CD4-positive, alpha-beta T cell (primary cell): ENCODE measurements at places on chromosomes 7 and 10.

GRCh38 chr7:92266415-92267241 lies 20.9 kb downstream of the ANKIB1 start:
- DNase-seq: no peak

DNA sequence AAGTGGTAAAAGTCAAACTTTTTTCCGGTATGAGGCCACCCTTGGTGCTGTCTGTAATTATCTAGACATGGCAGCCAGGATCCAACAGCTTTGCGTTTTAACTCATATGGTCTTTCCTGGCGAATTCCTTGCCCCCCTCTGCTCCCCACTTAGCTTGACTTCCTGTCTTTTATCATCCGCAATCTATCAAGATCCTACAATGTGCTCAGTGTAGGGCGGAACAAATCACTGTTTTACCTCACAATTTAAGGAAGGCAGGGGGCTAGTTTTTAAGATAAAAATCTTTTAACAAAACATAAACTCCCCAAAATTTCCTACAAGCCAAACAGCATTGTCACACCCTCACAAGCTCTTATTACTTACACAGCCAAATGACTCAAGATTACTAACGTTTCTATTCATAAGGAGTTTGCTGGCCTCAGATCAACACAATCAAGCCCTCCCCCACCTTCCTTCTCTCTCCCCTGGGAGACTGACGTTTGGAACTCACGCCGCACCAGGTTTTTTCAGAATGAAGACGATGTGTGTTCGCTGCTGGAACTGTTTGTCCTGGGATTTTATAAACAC lies 1.3 kb upstream of the CDK14 start:
- no peak for DNase-seq

DNA sequence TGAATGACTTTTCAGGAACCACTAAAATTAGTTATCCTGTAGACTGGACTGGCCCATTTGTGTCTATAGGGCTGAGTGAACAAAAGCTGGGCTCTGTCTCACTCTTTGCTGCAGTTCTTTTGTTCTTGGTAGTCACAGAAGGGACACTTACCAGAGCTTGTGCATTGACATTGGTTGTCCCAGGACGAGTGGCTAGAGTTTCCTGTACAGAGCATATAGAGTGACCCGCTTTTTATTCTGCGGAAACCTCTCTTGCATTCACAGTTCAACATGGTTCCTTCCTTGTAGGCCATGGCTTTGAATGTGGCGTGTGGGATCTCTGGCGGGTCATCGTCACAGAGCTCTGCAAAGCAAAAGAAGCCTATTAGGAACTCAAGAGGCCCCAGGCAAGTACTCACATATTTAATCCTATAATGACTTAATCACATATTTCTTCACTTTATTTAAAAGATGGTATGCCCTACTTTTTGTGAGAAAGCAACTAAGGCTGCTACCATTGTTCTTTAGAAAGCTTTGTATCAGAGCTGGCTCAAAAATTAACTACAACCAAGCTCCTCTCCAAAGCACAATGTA lies 36.4 kb downstream of the IL2RA start:
- DNase-seq: no peak

DNA sequence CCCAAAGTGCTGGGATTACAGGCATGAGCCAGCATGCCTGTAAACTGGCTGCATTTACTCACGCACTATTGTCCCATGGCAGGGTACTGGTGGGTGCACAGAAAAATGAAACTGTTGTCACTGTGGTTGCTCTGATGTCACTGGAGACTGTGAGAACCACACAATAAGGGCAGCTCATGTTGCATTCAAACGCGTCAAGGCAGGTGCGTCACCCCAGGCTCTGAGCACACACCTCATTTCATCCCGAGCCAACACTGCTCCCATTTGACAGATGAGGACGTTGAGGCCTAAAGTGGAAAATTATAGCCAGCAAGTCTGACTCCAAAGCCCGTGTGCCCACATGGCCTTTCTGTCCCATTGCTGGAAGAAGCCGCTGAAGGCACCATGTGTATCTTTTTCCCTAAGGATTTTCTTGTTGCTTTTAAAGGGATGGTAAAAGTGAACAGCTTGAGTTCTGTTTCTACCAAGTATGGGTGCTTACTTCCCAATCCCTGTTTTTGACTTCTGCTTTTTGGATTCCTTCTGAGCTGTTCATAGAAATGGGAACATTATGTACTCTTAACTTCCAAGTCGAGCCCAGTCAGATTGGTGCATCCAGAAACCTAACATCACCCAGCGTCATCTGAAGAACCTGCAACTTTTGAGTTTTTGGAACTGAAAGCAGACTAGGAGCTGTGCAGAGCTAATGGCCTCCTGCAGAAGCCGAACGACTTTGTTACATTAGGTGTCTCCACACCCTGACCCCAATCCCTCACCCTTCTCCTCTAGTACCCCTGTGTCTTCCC lies 60.1 kb upstream of the CARD11 start:
- no peak for DNase-seq
